ENCODE measurements at places on chromosomes 12 and 14. TPM values are rescaled to one million over a fixed set of nuclear protein-coding genes. Genes with fewer than 3 reads are reported as not detected.

DNA sequence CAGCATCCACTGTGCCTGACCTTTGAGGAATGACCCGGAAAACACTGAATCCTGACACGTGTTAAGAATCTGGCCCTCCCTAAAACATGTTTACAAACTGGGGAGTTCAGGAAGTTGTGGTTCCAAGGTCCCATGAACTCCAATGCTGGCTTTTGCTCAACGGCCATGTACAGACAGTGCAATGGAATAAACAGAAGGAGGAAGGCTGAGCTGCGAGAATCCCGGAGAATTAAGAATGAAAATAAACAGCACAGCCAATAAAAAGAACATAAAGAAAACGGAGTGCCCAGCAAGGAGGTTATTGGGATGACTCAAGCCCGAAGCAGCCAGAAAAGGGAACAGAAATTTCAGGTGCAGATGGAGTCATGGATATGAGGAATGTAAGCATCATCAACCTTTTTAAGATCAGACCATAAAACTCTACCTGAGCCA, 32.3 kb downstream of the BCL11B start:
- DNase-seq = no peak

GRCh38 chr12:48630346-48630745, 51.7 kb downstream of the KANSL2 start:
- DNase-seq = no peak

DNA sequence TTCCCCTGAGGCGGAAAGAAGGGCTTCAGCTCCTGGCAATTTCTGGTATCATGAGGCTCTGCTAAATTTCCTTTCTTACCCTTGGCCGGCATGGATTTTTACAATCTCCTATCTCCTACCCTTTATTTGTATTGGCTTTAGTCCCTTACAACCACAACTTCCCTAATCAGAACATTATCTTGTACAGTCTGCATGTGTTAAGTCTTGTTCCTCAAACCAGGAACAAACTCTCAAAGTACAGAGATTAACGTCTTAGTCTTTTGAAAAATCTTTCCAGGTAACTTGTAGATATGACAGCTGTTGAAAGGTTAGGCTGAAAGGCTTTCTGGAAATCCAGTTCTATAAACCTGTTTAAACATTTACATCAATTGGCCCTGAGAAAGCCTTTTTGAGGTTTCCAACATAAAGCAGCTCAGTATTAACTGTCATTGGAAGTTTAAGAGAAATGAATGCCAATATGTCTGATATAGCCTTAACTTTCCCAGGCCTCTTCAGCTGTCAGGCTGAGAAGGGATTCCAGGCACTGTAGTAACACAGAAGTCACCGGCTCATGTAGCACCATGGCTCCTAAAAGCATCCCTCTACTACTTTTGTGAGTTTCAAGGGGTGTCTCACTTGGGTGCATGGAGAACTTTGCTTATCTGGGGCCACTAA, 360.5 kb downstream of the FUT8 start:
- no peak for DNase-seq

GRCh38 chr14:49999146-49999761, 106.4 kb downstream of the ARF6 start:
- peak; percentile 40 for DNase-seq

The PROX2 gene
- total RNA-seq = not detected

The NOP9 gene
- total RNA-seq = 25.7 TPM
